Myocyte (in vitro differentiated cells): ENCODE measurements at places on chromosomes 16 and 17. TPM values are rescaled to one million over a fixed set of nuclear protein-coding genes. Genes with fewer than 3 reads are reported as not detected.

- DNase-seq = no peak
These were observed 21.8 kb downstream of the GSE1 start for GRCh38 chr16:85634747-85635544.

DNA sequence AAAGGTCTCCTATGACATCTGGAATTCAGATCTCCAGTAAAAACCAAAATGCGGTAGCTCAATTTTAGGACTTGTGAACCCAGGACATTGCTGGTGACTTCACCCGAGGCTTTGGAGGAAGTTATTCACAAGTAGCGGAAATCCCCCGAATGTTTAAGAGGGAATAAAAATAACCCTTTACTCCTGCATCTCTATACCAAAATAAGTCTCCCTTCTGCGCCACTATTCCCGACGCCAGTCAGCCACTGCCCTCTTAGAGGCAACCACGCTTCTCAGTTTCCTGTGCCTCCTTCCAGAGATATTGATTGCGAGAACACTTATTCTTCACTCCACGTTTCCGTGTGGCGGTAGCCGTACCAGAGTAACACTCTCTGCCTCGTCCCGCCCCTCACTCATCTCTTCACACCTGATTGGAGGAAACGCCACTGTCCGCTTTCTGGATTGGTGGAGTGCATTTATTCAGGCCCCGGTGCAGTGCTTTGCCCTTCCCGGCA, 27.4 kb downstream of the EMP2 start:
- no peak for DNase-seq

- DNase-seq = no peak
These were observed 70.1 kb downstream of the NLK start for GRCh38 chr17:28112606-28113005.

- no peak for DNase-seq
These were observed 159.5 kb upstream of the CACNG5 start for GRCh38 chr17:66675273-66675990.

DNA sequence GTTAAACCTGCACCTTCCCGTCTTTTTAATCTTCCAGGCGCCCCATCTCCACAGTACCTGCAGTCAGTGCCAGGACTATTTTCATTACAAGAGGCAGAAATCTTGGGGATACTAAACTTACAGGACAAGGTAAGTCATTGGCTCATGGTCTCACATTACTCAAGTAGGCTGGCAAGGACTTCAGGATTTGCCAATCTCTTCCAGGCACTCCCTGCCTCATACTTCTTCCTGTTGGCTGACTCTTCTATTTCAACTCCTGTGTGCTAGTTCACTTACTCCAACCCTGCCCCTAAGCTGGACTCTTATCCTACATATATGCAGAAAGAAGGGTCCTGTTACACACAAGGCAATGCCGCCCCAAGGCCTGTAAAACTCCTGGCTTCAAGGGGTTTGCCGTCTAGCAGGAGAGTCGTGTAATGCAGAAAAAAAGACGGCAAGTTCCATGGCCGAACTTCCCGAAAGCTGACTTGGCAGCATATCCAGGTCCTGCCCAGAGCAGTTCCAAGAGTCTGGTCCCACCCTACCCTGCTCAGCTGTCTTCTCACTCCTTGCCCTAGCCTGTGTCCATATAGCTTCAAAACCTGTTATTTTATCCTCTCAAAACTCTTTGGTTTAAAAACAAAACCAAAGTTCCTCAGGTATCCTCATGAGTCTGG, 14.8 kb downstream of the ERN1 start:
- no peak for DNase-seq

DNA sequence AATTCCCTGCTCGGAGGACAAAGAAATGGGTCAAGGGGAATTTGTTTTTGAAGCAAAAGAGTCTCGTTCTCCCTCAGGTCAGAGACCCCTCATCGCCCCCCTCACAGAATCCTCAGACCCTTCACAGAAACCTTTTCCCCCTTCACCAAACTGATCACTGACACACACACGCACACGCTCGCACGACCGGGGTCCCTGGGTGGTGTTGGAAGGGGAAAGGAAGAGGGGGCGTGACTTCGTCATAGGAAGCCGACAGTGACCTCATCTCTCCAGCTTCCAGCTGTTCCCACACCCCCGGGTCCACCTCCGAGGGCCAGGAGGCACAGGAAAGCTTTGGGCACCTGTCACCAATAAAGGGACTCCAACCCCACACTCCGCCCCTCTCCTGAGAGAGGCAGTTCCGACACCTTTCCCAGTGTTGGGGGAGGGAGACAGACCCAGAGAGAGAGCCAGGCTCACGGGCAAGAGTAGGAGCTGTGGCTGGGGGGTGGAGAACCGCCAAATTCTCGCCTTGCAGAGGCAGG, 1.2 kb downstream of the ASGR1 start:
- no peak for DNase-seq

- peak; percentile 42 for DNase-seq
These were observed 904 bp downstream of the MAP2K3 start for GRCh38 chr17:21285164-21286065.

DNA sequence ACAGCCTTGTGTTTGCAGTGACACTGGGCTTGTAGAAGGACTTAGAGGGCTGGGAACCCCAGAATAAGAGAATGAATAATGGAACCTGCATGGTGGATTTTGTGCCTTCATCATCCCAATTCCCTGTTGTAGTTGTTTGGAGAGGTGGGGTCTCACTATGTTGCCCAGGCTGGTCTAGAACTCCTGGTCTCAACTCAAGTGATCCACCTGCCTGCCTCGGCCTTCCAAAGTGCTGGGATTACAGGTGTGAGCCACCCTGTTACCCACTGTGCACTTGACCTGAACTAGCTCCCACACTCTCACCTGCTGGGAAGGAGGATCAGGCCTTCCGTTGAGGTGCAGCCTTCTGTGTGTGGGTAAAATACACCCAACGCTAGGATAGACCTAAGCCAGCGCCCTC, 55.4 kb downstream of the RAP1GAP2 start:
- no peak for DNase-seq

- no peak for DNase-seq
These were observed 2.2 kb downstream of the LASP1 start for GRCh38 chr17:38872027-38872511.

- DNase-seq = no peak
These were observed 2.3 kb upstream of the ABCA9 start for GRCh38 chr17:69062860-69063581.

- DNase-seq = no peak
These were observed 265.8 kb upstream of the SOX9 start for GRCh38 chr17:71855010-71855409.

GRCh38 chr17:43040655-43041054, 15.6 kb downstream of the RND2 start:
- no peak for DNase-seq

GRCh38 chr16:1216296-1216619, 8.8 kb downstream of the TPSG1 start:
- no peak for DNase-seq

- peak; percentile 50 for DNase-seq
These were observed 525.2 kb upstream of the GOT2 start for GRCh38 chr16:59259074-59259949.

The GPRC5B gene
- 26.5 and 52.9 TPM in 2 replicates for total RNA-seq

The MYH1 gene
- total RNA-seq = 0.36 and 1.8 TPM in 2 replicates

The TNP2 gene
- not detected in 2 replicates for total RNA-seq

The CDH8 gene
- 13.6 and 38.7 TPM in 2 replicates for total RNA-seq
